Glomerular endothelial cell (primary cell): ENCODE measurements at places on chromosomes 1 and 21.

- no peak for DNase-seq
Measured at GRCh38 chr1:184988506-184988905, 14.2 kb upstream of the NIBAN1 start.

DNA sequence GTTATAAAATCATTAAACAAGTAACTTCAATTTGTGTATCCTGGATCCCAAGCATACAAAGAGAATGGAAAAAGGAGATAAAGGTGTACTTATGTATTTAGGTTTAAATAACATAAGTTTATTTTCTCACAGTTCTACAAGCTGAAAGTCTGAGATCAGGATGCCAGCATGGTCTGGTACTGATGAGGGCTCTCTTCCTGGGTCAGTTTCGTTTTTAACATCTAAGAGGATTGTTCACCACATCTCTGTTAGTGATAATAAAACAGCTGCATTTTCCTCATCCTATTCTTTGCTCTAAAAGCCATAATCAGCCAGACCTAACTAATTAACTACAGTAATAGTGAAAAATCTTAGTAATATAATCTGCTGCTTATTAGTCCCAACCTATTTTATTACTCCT, 5.2 kb downstream of the EGLN1 start:
- DNase-seq, result no peak

- DNase-seq, result no peak
Measured at GRCh38 chr1:164912290-164912689, 353.3 kb downstream of the PBX1 start.

- no peak for DNase-seq
Measured at GRCh38 chr1:218467101-218468072, 122.3 kb downstream of the TGFB2 start.

DNA sequence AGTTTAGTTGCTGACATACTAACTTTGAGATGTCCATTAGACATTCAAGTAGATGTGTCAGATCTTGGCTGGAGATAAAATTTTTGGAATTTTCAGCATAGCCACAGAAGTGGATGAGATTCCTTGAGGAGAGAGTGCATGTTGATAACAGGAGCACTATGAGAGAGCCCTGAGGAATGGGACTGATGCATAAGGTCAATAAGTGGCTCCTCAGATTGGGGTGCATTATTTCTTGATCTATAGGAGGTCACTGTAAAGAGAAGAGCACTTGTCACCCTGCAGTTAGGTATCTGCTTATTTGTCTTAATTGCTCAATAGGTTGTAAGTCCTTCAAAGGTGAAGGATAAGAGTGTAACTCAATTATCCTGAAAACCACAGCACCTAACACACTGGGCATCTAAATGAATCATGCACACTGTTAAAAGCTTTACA, 52.0 kb upstream of the TACSTD2 start:
- DNase-seq, result no peak

DNA sequence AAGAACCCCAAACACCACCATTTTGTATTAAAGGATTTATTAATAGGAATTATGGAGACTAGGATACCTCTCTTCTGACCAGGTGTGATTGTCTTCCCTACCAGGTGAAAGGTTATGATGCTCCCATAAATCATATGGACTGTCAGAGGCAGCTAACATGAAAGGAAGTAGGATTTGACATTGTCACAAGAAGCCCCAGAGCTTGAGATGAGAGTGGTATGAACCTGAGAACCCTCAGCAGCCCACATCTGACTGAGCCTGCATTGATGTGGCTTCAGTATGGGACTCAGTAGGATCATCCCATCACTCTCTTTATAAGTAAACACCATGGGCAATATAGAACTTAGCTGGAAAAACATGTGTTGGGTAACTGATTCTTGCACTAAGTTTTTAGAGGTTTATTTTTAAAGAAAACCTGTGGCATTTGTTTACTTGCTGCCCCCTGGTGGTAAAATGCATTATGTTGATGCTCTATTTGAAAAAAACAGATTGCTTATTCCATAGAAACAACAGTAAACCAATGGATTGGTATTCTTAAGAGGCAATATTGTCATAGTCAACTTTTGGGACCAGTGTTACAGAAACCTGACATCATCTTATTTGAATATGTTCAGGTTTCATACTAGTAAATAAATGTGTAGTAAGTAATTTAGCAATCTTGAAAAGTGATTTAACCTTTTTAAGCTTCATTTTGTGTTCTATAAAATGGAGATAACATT, 16.6 kb upstream of the CACYBP start:
- peak; percentile 42 for DNase-seq

DNA sequence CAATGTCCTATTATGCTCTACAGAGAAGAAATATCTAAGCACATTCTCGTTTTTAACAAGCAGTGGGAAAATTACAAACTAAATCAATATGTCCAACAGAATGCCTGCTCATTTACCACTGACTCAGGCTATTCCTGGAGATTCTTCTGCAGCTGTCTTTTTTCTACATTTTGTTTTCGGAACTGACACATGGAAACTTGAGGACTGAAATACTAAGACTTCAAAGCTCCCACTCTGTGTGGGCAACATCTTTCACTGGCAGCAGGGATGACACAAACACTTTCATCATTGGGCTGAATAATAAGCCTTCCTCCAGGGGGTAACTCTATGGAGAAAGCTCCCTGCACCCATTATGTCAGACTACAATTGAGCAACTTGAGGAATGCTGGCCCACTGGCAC, 175.5 kb upstream of the NCAM2 start:
- DNase-seq, result no peak

GRCh38 chr1:100152271-100152670, 19.3 kb downstream of the TRMT13 start:
- no peak for DNase-seq

DNA sequence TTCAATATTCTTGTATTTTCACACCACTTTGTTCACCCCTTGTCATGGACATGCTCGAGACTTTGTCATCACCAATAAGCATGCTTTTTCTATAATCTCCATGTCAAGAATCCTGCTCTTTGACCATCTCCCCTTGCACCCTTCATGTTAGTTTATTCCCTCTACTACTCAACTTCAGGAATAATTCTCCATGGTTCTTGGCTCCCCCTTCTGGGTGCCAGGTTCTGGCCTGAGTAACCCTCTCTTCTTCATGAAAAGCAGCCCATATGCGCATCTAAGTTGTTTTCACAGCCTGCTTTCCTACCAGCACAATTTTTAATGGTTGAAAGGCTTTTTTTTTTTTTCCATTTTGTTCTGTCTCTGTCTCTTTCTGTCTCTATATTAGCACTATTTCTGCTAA, 160.7 kb downstream of the LEPR start:
- no peak for DNase-seq

- DNase-seq, result no peak
Measured at GRCh38 chr21:38619992-38620479, 121.8 kb upstream of the ERG start.

GRCh38 chr1:10064416-10065343, 31.9 kb downstream of the UBE4B start:
- DNase-seq, result no peak

GRCh38 chr1:47725992-47726855, 271.0 kb downstream of the TRABD2B start:
- DNase-seq, result peak; percentile 39

DNA sequence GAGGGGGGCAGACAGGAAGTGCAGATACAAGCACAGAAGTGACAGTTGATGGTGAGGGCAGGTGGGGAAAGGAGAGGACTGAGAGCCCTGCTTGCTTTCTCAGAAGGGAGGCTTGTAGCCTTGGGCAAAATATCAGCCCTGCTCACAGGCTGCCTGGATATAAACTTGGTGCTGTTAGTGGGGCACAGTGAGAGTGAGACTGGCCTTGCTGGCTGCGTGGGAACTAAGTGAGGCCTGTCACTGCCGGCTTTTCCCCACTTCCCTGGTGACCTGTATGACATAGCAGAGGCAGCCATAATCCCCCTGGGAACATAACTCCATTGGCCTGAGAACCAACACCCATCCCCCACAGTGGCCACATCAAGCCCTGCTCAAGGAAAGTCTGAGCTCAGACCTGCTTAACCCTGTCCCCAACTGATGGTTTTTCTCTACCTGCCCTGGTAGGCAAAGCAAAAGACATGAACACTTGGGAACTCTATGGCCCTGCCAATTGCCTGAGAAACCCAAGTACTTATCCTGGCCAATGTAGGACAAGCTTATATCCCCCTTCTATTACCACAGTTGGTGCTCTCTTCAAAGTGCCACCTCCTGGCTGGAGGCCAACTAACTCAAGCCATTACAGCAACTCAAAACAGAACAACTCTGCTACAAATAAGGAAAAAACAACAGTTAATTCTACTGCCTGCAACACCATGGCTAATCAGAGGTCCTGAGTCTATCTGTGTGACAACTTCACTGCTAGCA, 472.7 kb downstream of the PLPP3 start:
- DNase-seq, result no peak

DNA sequence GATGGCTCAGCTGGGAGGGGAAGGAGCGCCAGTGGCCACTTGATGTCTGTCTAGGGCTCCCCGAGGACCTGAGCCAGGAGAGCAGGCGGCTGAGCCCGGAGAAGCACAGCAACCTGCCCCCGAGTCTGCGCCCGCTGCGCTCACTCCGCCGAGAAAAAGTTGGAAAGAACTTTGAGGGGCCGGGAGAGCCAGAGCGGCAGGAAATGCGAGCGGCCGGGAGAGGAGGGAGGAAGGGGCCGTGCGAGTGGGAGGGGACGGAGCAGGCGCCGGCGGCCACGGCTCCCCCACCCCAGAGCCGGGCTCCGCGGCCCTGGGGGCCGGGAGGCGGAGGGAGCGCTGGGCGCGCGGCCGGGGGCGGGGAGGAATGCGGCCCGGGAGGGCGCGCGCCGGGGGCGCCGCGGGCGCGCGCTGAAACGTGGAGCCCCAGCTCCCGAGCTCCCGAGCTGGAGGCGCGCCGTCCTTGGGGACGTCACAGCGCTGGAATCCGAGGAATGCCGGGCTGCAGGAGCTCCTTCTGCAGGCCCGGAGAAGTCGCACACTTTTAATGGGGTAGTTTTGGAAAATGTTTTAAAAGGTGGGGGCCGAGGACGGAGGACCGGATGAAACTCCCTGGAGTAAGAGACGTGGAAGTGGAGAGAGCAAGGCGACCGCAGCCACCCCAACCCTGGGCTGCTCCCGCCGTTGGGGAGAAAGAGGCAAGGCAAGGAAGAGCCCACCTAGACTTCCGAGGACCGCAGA, at the start of gene PTPN14:
PTPN14 (minus strand) TSS at position 167 of the 738 bp plus-strand sequence. CDS start 86,799 bp downstream, outside the sequence.
- DNase-seq, result no peak

DNA sequence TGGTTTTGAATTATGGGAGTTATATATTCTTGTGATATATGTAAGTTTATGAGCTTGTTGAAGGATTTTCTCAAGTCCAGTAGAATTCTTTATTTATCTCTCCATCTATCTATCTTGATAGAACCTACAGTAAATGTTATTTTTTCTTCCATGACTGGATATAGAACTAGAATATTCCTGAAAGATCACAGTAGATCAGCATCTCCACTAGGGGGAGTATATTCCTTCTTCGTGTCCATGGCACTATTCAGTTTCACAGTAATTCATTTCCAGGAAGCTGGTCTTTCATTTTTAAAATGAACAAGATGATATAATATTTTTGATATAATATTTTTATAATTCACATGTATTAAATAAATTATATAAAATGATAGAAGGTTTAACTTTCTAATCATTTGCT, 18.8 kb downstream of the TMPRSS15 start:
- DNase-seq, result no peak

DNA sequence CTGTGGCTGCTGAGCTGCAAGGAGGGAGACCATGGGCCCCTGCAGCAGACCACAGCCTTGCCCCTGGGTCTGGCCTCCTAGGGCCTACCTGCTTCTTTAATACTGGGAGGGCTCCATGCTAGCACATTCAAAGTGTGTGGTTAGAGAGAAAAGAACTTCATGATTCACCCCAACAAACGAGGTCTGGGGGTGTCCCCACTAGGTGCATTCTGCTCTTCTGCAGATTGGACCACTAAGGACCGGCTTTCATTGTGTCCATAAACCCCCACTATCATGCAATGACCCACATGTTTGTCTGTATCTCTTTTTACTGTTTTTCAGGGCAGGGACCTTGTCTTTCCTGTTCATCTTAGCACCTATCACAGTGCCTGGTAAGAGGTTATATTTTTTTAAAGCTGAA, 185.4 kb downstream of the OMA1 start:
- DNase-seq, result no peak

DNA sequence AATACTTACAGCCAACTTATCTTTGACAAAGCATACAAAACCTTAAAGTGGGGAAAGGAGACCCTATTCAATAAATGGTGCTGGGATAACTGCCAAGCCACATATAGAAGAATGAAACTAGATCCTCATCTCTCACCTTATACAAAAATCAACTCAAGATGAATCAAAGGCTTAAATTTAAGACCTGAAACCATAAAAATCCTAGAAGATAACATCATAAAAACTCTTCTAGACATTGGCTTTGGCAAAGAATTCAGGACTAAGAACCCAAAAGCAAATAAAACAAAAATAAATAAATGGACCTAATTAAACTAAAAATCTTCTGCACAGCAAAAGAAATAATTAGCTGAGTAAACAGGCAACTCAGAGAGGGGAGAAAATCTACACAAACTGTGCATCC, 335.6 kb upstream of the PBX1 start:
- DNase-seq, result no peak

DNA sequence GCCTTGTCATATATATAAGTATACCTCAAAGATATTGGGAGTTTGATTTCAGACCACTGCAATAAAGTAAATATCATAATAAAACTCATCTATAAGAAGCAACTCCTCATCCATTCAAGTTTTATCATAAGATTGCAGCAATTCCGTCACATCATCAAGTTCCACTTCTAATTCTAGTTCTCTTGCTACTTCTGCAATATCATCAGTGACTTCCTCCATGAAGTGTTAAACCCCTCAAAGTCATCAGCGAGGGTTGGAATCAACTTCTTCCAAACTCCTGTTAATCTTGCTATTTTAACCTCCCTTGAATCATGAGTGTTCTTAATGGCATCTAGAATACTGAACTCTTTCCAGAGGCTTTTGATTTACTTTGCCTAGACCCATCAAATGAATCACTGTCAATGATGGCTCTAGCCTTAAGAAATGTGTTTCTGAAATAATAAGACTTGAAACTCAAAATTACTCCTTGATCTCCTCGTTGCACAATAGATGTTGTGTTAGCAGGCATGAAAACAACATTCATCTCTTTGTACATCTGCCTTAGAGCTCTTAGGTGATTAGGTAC, 88.3 kb downstream of the RPE65 start:
- no peak for DNase-seq

DNA sequence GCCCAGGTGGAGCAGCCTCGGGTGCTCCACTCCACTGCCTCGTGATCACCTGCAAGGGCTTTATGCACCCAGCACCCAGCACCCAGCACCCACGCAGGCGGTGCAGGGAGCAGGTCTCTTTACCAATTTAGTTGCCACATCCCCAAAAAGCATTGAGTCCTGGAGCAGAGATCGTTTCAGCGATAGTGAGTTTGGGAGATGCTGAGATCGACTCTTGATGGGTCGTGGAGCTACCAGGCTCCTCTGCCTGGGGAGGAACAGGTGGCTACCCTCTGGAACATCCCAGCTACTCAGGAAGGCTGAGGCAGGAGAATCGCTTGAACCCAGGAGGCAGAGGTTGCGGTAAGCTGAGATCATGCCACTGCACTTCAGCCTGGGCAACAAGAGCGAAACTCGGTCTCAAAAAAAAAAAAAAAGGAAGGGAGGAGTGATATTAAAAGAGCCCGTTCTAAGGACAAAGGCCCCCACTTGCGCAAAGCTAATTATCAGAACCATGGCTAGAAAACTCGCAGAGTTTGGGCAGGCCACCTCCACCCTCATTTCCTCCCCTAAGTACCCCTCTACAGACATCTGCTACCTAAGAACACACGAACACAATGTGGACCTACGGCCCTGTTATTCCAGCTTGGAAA, 106.5 kb upstream of the SLC45A1 start:
- DNase-seq, result no peak
